ENCODE measurements at places on chromosomes 1 and 21.

DNA sequence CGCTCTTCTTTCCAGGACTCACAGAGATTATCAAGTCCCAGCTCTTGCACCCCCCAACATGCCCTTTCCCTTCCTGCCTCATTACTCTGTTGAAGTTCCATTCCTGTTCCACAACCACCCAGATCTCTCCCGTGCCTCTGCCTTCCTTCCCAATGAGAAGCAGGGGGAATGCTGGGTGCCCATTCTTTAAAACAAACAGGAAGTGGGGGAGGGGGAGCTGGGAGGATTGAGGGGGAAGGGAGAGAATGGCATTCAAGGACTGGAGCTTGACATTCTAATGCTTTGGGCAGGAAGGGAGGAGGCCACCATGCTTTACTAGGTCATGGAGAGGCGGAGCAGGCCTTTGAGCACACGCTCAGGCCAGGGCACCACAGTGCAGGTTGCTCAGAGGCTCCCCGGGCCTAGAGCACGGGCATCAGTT, 150.3 kb upstream of the IRF2BP2 start:
- DNase-seq, result peak; percentile 94

- no peak for DNase-seq
Observed at GRCh38 chr1:211518330-211519289, 26.6 kb upstream of the RD3 start.

DNA sequence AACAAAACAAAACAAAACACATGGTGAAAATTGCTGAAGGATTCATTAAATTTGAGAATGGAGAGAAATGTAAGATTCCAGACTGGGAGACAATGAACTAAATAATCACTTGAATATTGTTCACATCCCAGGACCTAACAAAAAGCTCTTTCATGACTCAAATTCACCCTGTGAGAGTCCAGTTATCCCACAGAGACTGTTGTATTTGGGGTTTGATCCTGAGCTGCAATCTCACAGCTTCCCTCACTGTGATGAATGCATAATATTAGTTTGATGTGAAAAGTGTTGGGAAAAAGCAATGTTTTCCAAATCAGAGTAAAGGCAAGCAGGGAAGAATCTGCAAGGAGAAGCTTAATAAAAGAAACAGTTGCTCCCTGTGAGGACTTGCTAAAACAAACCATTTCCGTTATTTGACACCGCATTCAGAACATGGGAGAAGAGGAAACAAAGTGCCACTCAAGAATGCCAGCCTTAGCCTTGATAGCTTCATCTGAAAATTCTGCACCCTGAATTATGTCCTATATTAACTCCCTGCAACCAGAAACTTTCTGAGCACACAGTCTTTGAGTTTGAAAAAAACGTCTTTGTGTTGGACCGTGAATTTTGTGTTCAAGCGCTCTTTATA, 208.8 kb downstream of the DAB1 start:
- peak; percentile 23 for DNase-seq

GRCh38 chr1:228356897-228357680, 49.5 kb downstream of the TRIM11 start:
- no peak for DNase-seq

- DNase-seq, result peak; percentile 1
Observed at GRCh38 chr1:195376190-195376589, 1232.0 kb downstream of the KCNT2 start.

DNA sequence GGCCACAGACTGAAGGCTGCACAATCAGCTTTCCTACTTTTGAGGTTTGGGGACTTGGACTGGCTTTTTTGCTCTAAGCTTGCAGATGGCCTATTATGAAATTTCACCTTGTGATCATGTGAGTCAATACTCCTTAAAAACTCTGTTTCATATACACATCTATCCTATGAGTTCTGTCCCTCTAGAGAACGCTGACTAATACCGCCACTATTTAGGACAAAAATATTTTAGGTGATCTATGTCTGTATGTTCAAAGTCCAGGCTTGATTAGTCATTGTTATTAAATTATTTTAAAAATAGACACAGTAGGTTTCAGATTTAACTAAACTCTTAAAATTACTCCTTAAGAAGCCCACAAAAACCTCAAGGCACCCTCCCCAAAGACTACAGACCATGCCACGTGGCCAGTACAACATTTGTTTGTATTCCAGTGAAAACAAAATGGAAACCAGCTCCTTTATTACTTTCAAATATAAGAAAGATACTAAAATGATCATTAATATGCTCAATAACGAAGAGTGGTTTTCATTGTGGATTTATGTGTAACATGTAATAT, 63.1 kb downstream of the TMPRSS15 start:
- DNase-seq, result no peak

DNA sequence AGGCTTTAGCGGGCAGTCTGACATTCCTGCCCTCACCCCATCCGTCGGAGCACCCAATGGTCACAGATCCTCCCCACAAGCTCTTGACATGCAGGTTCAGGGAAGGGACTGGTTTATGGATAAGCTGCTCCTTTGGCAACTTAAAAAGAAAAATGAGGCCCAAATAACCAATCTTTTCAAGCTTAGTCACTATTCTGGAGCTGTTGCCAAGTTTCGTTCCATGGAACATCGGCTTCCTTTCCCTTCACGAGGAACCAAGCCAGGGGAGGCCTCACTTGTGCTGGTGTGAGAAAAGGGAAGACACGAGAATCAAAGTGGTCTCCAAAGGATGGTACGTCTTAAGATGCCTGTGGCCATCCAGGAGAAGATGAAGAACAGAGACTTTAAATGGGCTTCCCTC, 46.1 kb upstream of the LPAR3 start:
- DNase-seq, result no peak

DNA sequence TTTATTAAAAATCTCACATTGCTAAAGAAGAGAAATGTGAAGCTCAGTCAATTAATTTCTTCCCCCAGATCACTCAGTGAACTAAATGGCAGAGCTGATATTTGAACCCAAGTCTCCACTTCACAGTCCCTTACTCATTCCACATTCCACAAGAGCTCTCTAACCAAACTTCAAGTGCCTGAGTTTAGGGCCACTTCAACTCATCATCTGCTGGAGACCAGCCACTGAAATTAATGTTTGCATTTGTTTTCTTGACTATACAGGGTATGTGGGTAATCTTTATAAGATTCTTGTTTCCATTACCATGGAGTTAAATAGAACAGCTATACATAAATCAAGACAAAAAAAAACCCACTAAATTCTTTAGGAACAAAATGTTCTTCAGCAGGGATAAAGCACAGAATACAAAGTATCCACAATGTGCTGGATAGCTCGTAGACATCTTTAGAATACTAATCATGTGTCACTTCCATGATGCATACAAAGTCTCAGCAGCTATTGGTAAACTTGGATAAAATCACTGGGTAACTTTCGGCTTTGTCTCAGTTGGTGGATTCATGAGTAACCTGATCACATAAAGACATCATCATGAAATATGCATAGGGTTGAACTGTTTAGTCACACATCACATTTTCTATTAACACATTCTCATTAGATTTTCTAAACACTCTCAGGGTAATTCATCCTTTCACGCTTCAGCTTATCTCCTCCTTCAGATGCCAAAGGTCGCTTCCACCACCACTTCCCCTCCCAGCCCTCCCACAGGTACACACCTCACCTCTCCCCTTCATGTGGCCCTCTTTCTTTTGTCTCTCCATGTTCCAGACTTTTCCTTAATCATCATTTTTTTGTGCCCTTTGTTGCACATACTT, 89.8 kb downstream of the LRRC53 start:
- DNase-seq, result no peak

DNA sequence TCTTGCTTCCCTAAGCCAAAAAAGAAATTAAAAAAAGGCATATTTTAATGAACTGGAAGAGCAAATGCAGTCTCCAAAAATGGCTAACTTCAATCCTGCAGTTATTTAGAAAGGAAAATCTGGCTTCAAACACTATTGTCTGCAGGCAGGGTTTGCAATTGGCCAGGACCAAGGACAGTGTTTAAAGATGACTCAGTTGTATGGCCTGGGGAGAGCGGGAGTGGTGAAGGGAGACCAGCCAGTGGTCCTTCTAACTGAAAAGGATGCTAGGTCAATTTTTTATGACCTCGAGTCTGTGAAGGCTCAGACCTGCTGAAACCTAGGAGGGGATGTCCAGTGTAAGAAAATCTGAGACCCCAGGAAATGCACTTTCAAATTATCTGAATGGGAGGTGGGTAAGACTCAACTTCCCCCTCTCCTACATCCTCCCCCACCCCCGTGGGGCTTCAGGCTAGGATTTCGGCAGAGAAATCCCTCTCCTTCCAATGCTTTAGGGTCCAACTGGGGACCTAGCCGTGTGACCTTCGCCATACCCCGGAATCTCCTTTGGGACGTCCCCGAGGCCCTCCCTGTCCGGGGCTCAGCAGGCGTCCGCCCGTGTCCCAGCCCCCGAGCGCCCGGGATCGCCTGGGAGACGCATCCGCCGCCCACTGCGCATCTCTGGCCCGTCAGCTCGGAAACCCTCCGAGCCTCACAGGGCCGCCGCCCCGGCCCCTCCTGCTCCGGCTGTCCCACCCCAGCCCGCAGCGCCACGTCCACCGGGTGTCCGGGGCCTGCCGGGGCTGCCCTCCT, 602 bp upstream of the RIMKLA start:
- peak; percentile 74 for DNase-seq

- peak; percentile 55 for DNase-seq
Observed at GRCh38 chr1:167770127-167770526, 48.3 kb downstream of the MPZL1 start.

- DNase-seq, result no peak
Observed at GRCh38 chr1:192516776-192517297, 58.7 kb upstream of the RGS1 start.

DNA sequence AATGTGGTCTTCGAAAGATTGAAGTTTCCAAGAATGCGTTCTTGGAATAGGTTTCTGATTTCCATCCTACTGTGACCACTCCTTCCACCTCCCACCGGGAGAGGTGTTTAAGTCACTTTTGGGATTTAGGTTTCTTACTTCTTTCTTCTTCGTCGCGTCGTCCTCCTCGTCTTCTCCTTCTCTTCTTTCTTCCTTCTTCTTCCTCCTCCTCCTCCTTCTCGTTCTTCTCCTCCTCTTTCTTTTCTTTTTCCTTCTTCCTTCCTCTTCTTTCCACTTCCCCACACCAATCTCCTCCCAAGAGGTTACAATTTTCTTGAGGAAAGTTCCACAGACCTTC, 2.1 kb downstream of the CACHD1 start:
- DNase-seq, result no peak
